Activated T-cell treated with anti-CD3 and anti-CD28 coated beads for 4 hours (primary cell): ENCODE measurements at places on chromosomes 5 and 9.

DNA sequence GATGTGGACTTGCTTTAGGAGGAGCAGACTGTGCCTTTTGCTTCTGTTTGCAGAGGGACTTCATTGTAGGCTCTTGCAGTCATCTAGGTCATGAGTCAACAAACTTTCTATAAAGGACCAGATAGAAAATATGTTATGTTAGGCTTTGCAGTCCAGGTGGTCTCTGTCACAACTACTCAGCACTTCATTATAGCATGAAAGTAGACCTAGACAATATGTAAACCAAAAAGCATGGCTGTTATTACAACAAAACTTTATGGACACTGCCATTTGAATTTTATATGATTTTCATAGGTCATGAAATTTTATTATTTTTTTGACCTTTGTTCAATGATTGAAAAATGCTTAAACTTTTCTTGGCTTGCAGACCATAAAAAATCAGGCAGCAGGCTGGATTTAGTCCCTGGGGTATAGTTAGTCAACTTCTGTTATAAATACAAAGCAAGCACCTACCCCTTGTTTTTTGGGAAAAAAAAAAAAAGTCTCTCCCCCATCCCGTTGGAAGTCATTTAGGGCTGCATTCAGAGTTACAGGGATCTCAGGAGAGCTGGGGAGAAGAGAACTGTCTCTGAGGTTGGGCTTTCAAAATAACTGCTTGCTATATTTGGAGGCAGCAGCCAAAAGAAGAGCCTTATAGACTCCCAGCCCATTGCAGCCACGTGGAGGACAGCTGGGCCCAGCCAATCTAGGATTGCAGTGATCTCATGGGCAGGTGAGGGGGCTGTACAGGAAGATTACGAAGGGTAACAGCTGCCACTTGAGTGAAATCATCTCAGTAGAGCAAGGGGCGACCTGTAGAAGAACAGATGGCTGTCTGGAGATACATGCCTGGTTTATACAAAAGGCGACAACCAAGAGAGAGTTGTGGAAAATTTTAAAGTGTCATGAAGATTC lies 136.6 kb upstream of the TNC start:
- DNase-seq: no peak

GRCh38 chr9:90774682-90775081 lies 26.9 kb upstream of the SYK start:
- DNase-seq: no peak

DNA sequence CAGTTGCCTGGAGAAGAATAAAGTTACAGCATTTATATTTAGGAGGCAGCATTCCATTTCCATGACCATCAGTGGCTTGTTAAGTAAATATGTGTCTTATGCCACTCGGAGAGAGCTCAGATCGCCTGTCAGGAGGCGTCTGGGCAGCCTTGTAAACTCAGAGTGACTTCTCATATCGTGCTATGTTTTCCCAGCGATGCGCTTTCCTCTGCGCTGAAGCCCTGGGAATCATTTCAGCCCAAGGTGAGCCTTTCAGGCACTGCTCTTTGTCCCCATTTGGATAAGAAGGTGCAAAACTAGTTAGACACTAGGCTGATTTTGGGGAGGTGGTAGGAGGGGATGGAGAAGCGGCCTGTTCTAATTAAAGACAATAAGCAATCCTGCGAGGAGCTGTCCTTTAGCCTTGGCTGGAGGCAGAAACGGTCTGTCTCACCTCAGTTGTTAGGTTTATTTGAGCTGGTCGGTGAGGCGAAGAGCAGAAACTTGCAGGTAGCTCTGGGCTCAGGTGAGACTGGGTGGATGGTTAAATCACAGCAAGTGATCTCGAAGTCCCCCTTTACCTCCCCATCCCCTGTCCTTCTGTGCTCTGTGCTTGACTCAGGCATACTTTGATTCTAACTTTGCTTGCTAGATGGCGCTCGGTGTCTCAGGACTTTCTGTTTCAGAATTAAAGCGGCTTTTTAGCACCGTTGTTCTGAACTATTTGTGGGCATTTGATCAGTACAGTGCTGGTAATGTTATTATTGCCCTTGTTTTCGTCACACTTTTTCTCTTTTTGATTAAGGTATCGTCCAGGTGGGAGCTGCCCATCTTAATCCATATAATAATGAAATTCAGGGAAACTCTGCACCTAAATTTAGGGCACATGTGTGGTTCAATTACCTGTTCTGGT lies 24.6 kb downstream of the NR2F1 start:
- DNase-seq: no peak

DNA sequence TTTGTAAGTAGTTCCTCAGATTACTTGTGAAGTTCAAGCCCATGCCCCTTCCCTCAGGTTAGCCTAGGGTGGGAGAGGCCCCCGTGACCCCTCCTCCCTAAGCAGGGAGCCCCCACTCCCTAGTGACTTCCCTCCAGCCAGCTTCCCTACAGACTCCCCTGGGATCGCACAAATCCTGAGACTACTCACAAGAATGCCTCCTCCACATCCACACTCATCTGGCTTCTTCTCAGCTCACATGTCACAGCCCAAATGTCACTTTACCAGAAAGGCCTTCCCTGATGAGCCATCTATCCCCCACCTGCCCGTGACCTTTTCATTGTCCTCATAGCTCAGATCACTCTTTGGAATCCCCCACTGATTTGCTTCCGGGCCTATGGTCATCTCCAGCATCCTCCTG lies 96.7 kb upstream of the ARAP3 start:
- no peak for DNase-seq

DNA sequence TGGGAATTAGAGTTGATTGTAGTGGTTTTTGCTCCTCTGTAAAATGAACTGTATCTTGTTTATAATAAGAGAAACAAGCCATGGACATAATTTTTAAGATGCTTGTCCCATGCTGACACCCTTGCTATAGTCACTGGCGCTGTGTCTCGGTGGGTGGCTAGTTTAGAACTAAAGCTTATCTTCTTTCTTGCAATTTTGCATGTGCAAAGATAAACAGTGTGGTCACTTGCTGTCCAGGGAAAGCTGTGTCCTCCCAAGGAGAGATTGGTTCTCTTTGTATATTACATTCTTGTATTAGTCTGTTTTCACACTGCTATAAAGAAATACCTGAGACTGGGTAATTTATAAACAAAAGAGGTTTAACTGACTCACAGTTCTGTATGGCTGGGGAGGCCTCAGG lies 143.8 kb downstream of the MELK start:
- no peak for DNase-seq

DNA sequence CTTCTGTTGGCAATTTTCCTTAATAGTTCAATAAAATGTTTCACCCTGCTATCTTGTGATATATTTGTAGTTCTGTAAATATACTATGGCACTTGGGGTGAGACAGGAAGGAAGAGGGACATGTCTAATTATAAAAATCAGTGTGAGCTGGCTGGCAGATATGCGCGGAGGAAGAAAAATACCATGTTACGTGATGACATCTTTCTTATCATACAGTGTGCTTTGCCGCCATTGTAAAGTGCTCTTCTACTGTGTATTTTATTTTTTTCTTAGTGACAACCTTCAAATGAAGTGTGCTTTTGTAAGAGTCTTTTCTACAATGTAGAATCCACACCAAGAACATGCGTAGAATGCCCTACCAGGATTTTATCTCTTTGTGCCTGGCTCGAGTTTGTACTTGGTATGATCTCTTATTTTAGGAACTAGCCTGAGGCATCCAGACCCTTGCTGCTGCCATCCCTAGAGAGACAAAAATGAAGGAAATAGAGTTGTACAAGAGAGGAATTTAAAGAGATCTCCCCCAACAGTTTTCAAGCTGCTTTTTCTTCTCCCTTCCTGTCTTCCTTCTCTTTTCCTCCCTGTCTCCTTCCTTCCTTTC lies 46.7 kb upstream of the RIOK2 start:
- no peak for DNase-seq

- DNase-seq: no peak
Measured at GRCh38 chr5:113495422-113495841, 7.2 kb upstream of the MCC start.

- DNase-seq: no peak
Measured at GRCh38 chr9:134010310-134011173, 14.7 kb upstream of the BRD3OS start.

GRCh38 chr5:78295035-78295961 lies 800 bp upstream of the AP3B1 start:
- DNase-seq: peak; percentile 33
